ENCODE measurements at places on chromosomes 4 and X.

DNA sequence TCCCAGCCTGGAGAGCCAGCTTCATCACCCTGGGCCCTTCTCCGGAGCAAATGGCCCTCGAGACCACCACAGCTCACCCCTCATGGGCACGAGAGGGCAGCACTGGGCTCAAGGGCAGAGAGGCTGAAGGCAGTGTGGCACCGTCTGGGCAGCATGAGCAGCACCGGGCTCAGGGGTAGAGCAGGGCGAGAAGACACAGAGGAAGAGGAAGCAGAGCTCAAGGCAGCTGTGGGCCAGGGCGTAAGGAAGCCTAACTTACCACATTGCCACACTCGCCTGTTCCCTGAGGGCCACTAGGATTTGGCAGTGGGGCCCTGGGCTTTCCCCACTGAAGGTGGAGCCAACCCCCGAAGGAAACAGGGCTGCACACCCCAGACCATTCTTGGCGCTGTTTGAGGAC is 15.5 kb downstream of the ZNF185 start:
- DNase-seq = no peak

GRCh38 chr4:154010371-154010770 is 221.5 kb upstream of the SFRP2 start:
- DNase-seq = no peak

DNA sequence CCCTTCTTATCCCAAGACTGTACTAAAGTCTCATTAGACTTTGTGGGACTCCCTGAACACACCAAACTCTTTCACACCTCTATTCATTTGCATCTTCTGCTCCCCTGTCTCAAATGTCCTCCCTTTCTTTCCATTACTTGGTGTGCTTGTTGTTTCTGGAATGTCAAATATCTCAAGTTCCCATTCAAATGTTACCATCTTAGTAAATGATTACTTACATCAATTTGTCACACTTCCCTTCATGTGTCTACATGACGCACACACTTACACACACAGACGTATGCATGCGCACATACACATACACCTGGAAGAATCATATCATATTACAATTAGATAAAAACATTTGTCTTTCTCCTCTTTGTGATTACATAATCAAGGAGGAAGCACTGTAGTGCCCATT is 210.8 kb upstream of the TEX13C start:
- DNase-seq = no peak

- DNase-seq = peak; percentile 87
These were observed 242.9 kb upstream of the PITX2 start for GRCh38 chr4:110865611-110866259.

- DNase-seq = no peak
These were observed 127.9 kb downstream of the SHROOM3 start for GRCh38 chr4:76562836-76563453.

DNA sequence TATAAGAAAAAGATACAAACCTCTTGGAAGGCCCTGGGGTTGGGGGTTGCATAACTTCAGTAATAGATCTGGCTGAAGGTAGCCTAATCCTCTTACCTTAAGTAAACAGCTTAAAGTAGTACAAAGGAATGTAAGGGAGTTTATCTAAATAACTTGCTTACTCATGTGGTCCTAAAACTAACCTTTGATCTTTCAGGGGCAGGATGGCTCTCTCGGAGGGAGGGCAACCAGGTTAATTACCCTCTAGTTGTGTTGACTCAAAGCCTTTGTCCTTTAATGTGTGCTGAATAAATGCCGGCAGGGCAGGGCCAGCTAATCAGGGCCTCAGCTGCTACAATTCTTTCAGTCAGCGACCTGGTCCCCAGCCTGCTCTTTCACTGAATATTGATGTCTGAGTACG is 822.0 kb upstream of the SLIT2 start:
- DNase-seq = no peak

GRCh38 chr4:67746797-67747495 is 7.2 kb downstream of the GNRHR start:
- no peak for DNase-seq

DNA sequence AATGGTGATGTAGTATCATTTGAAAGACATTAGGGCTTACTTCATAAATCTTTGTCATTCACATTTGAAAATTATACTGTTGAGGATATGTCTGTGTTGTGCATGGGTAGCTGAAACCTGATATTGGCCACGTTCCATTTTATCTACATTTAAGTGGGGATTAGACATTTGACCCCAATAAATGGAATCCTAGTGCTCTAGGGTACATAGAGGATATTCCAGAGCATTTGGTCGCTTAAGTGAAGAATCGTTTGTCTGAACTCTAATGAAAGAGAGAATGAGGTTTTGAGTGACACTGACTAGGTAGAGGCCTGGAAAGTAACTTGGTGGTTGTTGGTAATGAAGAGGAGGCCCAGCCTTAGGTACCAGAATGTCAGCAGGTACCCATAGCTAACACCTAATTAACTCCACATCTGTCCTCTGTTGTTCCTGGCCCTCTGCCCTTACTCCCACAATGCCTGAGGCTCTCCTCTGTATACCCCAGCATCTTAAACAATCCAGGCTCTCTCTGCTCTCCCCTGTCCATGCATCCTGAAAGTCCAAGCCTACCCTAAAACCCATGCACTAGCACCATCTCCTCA is 299.5 kb upstream of the KLF3 start:
- no peak for DNase-seq

GRCh38 chrX:93120805-93121204 is 552.6 kb downstream of the NAP1L3 start:
- DNase-seq = no peak

DNA sequence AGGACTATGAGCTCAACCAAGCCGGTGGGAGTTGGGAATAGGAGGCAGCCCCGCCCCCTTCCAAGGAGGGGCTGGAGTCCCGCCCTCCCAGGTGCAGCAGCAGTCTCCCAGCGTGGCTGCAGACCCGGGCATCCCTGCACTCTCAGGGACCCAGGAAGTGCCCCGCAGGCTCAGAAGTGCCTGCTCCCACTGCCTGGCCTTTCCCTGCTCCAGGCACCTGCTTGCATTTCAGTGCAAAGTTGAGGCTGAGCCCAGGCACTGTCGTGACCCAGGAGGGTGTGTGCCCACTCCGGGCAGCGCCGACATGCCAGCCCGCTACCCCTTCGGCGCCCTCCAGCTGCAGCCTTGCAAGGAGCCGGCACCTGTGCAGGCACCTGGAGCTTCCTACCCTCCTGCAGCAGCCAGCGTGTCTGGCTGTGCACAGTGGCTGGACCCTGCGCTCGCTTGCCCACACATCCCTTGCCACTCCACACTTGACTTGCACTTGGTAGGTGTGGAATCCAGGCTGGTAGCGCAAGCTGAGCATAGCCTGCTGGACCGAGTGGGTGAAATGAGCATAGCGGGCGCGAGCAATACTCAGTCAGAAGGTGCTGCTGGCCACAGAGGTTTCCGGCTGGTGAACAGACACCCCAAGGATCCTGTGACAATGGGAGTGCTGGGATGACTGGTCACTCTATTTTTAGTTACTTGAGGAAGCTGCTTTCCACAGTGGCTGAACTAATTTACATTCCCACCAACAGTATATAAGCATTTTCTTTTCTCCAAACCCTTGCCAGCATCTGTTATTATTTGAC is 236.3 kb downstream of the PCDH10 start:
- DNase-seq = no peak

- DNase-seq = no peak
These were observed 25.6 kb downstream of the ATP10D start for GRCh38 chr4:47510506-47511143.

- DNase-seq = no peak
These were observed 425.0 kb upstream of the ATOH1 start for GRCh38 chr4:93403571-93403970.

- no peak for DNase-seq
These were observed 29.2 kb downstream of the METAP1 start for GRCh38 chr4:99024481-99025275.

GRCh38 chrX:115957862-115958490 is 212.6 kb upstream of the AGTR2 start:
- DNase-seq = no peak
